ENCODE measurements at places on chromosomes 11 and 22. TPM values are rescaled to one million over a fixed set of nuclear protein-coding genes. Genes with fewer than 3 reads are reported as not detected.

The PRR33 gene
- total RNA-seq = not detected

The MS4A15 gene
- not detected for total RNA-seq

The LRRN4CL gene
- total RNA-seq = 0.21 TPM

The DAGLA gene
- total RNA-seq = 4.8 TPM

The P4HA3 gene
- total RNA-seq = 16.6 TPM

The MYEOV gene
- total RNA-seq = not detected

The ARL14EP gene
- total RNA-seq = 22.8 TPM

The FBLN1 gene
- total RNA-seq = 127 TPM

The IFITM1 gene
- 1.6 TPM for total RNA-seq

All from chondrocyte (in vitro differentiated cells).